Activated naive CD8-positive, alpha-beta T cell treated with anti-CD3 and anti-CD28 coated beads, Interleukin-2, amount 50 U/mL, for 16 hours (primary cell): ENCODE measurements at places on chromosomes 12 and 14.
A peak's percentile ranks its signal among the peaks of the same experiment; 100 is the strongest.

GRCh38 chr12:127107744-127108143 is 1159.2 kb upstream of the TMEM132C start:
- no peak for DNase-seq

DNA sequence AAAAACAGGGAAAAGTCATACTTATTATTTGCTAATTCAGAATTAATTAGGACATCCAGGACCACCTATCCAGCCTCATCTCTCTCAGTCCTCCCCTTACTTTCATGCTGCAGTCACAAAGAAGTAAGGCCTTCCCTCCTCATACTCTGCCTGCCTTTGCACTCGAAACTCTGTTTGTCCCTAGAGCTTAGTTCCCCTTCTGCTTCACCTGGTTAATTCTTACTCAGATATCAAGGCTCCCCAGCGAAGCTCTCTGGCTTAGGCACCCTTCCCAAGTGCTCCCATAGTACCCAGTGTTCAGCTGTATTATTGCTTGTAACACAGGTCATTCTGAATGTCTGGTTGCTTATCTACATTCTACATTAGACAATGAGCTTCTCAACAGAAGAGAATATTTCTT is 81.3 kb downstream of the ERGIC2 start:
- DNase-seq, result no peak

DNA sequence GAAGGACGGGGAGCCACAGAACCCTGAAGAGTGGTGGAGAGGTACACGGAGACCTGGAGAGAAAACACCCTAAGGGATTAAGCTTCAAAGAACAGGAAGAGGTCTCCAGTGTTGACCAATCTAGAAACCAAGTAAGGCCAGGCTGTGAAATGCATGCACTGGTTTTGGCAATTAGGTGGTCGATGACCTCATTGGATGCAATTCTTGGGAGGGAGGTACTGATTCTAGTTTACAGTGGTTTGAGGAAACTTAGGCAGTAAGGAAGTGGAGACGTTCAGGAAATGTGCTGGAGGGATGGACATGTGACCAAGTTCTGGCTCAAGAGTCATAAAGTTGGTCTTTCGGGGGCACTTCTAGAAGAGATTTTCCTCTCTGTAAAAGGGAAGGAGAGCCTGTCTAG is 91.3 kb upstream of the CEP83 start:
- DNase-seq, result no peak

DNA sequence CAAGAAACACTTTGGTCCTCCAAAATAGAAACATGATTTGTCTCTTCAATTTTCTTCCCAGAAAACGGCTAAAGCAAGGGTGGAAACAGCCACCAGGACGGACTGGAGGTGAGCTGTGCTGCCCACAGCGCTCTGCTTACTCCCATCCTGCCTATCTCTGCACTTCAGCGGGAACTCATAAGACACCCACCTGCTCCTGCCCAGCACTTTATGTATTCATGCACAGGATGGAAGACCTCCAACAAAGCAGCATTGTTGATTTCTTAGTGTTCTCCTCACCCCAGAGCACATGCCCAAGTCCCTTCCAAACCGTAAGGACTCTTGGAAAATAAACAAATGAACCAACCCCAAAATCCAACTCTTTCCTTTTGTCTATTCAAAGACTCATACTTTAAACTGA is 277.2 kb downstream of the MED13L start:
- no peak for DNase-seq

DNA sequence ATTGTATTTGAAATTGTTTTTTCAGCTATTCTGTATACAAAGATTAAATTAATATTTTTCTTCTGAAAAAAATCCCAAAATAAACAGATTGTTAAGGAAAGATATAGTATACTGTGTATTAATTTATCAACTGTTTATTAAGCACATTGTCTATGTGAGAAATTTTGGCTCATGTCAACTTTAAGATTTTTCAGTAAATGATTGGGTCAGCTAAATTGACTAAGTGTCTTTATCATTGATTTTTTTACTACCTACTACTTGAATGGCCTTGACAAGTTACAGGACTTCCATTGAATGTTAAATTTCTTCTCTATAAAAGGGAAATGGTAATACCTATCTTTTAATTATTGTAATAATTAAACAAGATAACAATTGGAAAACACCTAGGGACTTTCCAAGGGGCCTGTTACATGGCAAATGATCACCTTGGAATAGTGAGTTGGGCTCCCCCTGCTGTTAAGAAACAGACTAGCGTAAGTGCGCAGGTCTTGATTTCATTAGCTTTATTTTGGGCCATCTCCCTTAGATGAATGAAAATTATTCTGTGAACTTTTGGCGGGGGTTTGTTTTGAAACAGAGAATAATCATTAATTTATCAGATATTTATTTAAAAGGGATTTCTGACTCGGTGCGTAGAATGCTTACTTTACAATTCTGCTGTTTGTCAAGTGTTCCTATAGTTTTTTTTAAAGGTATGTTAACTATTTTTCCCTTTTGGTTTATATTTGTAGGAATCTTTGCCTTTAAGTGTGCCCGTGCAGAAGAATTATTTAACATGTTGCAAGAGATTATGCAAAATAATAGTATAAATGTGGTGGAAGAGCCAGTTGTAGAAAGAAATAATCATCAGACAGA is 14.5 kb upstream of the CCT2 start:
- DNase-seq, result peak; percentile 21

DNA sequence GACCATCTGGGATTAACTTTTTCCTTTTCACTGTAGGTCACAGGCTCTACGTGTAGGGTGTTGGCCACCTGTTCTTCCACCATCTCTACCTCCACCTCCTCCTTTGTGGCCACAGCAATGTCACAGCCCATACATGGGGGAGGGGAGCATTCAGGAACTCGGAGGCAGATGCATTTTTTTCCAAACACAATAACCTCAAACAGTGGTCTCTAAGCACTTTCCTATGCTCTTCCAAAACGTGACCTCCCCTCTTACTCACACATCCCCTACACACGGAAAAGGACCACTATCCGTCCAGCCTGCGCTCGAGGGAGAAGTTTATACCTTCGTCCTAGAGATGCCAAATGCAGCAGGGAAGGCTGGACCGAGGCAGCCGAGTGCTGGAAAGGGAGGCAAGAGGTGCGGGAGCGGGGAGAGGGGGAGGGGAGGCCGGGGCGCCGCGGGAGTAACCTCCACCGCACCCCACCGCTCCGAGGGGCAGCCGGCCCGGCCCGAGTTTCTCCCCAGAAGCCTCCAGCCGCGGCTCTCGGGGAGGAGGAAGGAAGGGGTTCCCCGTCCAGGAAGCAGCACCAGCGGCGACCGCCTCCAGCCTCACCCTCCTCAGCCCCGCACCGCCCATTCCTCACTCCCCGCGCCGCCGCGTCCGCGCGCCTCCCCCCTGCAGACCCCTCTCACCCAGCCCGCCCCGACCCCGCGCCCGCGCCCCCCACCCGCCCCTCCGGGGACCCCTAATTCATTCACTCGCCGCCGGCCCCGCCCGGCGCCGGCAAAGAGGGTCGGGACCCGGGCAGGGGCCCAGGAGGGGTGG is 594 bp downstream of the KRAS start:
- peak; percentile 14 for DNase-seq

GRCh38 chr12:13067322-13067721 is 23.1 kb downstream of the FAM234B start:
- DNase-seq, result no peak

- no peak for DNase-seq
Measured at GRCh38 chr12:47729233-47729632, 3.9 kb upstream of the ENDOU start.

DNA sequence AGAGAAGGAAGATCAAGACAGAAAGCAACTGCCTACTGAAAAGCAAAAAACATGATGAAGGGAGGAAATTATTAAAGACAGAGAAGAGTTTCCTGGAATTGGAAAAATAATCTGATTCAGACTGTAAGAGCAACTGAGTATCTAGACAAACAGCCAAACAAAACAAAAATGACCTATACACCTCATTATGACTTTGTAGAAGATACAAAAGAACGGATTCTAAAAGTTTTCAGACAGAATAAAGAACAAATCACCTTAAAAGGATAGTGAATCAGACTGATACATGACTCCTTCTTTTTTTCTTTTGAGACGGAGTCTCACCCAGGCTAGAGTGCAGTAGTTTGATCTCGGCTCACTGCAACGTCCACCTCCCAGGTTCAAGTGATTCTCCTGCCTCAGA is 10.4 kb downstream of the OSBPL8 start:
- DNase-seq, result no peak

DNA sequence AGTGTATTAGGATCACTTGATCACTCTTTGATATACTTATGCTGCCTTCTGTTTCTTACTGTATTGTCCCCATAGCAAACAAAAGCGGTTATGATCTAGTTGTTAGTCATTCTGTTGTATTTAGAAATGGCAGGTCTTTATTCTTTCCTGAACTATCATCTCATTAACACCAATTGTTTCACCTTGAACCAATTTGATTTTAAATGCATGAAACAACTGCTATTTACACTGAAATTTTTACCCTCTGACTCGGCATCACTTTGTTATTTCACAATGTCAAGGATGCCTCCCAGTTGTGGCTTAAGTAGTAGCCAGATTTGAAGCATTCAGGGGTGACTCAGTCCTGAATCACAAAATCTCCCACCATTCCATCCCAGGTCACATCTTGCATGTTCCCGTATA is 303.5 kb downstream of the EGLN3 start:
- no peak for DNase-seq

DNA sequence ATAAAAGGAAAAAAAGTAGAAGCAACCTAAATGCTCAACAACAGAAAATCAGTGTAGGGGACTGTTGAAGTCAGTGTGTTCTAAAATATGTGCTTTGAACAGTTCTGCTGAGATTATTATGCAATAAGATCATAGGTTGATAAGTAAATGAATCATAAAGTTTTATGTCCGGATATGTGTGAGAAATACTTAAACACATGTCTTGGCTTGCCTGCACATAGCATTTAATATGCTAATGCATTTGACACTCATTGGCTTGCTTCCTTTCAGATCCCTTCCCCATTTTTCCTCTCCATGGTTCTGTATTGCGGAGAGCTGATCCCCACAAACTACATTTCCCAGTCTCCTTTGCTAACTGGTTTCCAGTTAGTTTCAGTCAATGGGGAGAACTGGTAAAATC is 573.8 kb upstream of the TBX3 start:
- DNase-seq, result no peak

GRCh38 chr12:6337958-6338433 is 3.9 kb downstream of the TNFRSF1A start:
- no peak for DNase-seq

DNA sequence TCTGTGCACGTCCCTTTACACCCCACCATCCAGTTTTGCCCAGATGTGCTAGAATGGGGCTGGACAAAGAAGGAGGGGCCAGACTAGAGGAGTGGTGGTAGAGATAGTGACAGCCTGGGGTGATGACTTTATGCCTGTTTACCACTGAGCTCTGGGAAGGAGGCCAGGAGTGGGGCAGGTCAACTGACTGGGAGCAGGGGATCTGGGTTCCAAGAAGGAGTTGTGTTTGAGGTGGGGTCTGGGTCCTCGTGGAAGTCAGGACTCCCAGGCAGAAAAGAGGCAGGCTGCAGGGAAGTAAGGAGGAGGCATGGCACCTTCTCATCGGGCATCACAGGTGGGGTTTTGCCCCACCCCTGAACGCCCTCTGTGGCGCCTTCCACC is 315 bp downstream of the LTB4R2 start:
- no peak for DNase-seq

- DNase-seq, result no peak
Measured at GRCh38 chr12:42084522-42084921, 60.2 kb downstream of the GXYLT1 start.

- DNase-seq, result no peak
Measured at GRCh38 chr12:88578276-88579160, 1.8 kb downstream of the KITLG start.

DNA sequence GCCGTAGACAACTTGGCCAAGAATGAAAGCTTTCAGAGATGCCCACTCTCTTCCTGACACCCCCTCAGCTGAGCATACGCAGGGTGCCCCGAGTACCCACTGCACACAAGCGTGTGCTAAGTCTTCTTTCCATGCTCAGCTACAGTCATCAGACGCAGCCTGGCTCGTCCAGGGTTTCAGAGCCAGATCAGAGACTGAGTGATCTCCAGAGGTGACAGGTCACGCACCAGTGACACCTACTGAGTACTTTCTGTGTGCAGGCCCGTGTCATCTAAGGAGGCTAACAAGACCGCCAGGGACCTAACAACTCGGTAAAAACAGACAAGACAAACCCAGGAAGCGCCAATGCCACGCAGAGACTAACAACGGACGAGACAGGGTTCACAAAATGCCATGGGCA is 25.1 kb downstream of the STX2 start:
- no peak for DNase-seq

GRCh38 chr14:63616015-63616414 is 25.7 kb downstream of the WDR89 start:
- no peak for DNase-seq

GRCh38 chr14:61258985-61259384 is 22.2 kb downstream of the TMEM30B start:
- DNase-seq, result no peak

GRCh38 chr12:57229046-57229633 is 371 bp upstream of the SHMT2 start:
- DNase-seq, result no peak

DNA sequence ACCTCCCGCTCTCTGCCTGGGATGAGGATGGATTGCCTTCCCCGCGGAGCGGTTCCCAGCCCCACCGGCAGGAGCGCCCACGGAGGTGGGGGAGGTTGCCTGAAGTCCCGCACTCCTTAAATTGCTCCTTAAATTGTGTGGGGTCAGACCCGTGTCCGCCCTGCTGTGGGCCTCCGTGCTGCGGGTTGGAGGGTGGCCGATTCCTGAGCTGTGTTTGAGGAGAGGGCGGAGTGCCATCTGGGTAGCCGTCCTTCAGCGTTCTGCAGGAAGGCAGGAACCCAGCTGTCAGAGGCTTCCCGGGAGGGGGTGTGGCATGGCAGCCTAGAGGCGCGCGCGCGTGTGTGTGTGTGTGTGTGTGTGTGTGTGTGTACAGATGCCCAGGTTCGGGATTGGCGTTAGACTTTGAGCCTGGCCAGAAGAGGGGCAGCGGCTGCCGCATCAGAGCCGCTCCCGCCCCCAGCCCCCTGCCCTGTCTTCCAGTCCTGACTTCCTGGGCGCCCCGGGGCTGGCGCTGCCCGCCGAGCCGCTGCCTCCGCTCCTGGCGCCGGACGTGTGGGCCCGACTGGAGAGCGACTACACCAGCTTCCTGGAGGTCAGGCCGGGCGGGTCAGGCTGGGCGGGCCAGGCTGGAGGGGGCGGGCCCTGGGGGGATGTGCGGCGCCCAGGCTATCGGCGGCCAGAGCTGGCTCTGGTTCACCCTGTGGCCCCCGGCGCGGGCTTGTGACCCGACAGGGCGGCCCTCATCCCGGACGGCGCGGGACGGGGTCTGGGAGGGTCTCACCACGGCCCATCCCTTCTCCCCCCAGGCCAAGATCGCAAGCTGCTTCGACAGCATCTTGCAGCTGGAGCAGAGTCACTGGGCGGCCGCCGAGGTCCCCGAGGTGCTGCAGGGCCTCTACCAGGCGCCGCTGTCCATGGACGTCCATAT is 9.2 kb downstream of the EXOC3L4 start:
- no peak for DNase-seq
